ENCODE measurements at places on chromosomes 3 and 15.
A peak's percentile ranks its signal among the peaks of the same experiment; 100 is the strongest.

DNA sequence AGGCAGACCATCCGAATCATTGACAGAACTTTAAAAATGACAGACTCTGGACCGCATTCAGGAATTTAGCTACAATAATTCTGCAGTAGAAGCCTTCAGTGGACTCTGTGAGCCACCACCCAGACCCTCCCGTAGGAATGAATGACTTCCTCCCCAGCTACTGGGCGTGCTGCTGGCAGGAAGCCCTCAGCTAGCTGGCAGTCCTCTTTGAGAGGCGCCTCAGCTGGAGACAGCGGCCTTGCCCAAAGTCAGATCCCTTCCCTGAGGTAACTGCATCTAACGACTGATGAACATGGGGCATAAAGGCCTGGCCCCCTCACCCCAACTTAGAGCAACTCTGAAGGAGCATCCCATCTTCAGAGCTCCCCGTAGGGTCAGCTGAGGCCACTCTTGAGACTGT lies 25.8 kb downstream of the CRABP1 start:
- DNase-seq: peak; percentile 62

DNA sequence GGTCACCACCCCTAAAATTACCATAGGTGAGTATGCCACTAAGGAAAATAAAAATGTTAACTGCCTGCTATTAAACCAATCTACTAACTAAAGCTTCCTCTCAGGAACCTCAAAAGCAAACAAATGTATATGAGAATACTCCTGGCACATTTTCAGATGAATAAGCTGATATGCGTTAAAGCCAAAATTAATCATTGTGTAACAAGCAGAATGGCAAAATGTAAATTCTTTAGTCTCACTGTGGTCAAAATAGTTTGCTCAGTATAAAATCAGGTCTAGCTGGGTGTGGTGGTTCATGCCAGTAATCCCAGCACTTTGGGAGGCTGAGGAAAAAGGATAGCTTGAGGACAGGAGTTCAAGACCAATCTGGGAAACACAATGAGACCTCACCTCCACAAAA lies 53.6 kb downstream of the SUMF1 start:
- DNase-seq: no peak

DNA sequence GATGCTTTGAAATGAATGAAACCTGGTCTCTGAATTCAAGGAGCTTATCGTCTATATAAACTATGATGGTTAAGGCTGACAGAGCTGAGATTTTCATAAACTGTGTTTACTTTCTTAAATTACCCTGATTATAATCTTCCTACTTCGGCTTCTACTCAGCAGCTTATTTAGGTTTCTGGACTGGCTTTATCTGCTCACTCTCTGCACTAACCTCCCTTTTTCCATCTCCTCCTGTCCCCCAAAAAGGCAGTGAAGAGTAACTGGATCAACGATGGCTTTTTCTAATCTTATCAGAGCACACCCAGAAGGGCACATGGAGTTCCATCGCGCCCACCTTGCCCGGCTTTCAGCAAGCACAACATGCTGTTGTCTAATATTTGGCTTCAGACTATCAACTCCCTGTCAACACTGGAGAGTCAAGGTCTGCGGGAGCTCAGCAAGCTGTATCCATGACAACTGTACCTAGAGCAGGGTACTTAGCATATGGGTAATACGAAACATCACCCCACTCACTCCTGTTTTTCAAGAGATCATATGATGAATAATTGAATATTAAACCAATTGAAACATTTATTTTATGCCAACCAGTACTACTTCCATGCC lies 417.3 kb downstream of the GABRB3 start:
- DNase-seq: no peak

GRCh38 chr3:4885316-4885715 lies 93.9 kb upstream of the BHLHE40 start:
- DNase-seq: no peak

- peak; percentile 2 for DNase-seq
Measured at GRCh38 chr3:143731776-143732175, 116.5 kb downstream of the SLC9A9 start.

DNA sequence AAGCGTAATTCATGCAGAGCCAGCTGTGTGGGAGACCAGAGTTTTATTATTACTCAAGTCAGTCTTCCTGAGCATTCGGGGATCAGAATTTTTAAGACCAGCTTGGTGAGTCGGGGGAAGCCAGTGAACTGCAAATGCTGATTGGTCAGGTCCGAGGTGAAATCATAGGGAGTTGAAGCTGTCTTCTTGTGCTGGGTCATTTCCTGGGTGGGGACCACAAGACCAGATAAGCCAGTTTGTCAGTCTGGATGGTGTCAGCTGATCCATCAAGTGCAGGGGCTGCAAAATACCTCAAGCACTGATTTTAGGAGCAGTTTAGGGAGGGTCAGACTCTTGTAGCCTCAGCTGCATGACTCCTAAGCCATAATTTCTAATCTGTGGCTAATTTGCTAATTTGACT lies 228.1 kb upstream of the ATP10A start:
- DNase-seq: no peak

GRCh38 chr15:30044377-30044776 lies 38.4 kb upstream of the GOLGA8J start:
- no peak for DNase-seq

- DNase-seq: no peak
Measured at GRCh38 chr3:58334013-58334321, 1.3 kb downstream of the PXK start.

DNA sequence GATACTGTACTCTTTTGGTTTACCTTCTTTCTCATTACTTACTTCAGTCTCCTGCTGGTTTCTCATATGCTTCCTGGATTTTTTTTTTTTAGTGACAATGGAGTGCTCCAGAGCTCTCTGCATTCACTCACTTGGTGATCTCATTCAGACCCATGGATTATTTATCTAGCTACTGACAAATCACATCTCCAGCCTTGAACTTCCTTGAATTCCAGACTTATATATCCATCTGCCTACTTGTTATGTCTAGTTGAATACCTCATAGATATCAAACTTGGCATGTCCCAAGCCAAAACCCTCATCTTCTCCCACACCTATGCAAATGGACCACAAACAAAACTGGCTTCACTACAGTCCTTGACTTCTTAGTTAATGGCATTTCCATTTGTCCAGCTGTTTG lies 234.7 kb upstream of the ZPLD1 start:
- no peak for DNase-seq

DNA sequence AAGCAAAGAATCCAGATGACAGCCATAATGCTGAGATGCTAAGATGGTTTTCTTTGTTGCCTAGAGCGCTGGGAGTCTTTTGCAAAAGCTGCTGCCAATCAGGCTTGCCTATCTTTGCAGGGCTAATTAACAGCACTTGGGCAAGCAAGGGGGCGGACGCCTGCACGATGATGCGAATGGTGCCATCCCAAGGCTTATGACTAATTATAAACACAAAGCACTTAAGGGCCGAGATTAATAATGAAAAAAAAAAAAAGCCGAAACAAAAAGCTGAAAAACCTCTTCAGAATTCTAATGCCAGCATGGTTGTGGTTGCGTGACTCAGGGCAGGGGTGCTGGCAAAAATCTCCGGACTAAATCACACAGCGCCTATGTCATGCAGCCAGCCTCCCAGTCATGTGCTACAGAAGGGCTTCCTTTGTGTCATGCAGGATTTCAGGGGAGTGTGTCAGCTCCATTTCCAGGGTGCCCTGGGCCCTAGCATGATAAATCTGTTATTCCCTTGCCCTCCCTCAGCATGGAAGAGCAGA lies 185.0 kb upstream of the ANKRD28 start:
- DNase-seq: no peak

DNA sequence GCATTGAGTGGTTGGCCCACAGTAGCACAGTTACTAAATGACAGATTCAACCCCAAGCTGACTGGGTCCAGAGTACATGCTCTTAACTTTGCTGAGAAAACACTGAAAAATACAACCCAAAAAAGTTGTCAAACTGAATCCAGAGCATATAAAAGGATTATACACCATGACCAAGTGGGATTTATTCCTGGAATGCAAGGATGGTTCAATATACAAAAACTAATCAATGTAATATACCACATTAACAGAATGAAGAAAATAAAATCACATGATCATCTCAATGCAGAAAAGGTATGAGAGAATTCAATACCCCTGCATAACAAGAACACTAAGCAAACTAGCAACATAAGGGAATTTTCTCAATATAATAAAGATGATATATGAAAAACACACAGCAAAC lies 98.5 kb downstream of the STAG1 start:
- DNase-seq: no peak

DNA sequence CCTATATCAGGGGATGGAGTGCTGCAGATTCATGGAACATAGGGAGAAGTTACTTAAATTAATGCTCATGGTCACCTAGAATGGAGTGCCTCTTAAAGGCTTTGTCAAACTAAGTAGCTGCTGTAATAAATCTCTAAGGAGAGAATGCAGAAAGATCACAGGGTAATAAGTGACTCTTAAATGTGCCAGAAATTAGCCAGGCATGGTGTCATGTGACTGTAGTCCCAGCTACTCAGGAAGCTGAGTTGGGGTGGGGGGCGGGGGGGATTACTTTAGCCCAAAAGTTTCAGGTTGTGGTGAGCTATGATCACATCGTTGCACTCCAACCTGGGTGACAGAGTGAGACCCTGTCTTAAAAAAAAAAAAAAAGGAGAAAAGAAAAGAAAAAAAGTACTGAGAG lies 90.9 kb upstream of the ASB14 start:
- DNase-seq: peak; percentile 8

DNA sequence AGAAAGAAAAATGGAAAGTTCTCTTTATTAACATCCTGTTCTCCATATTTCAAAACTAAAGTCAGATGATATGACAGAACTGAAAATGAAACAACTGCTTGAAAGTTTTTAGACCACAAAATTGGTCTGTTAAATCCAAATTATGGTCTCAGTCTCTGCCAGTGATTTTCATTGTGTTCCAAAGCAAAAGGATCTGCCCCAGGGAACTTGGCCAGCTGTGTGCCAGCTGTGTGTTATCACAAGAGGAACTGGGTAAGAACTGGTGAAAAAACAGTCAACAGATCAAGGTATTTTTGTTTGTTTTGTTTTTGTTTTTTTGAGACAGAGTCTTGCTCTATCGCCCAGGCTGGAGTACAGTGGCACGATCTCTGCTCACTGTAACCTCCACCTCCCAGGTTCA lies 323.3 kb downstream of the CTNNB1 start:
- DNase-seq: peak; percentile 29

DNA sequence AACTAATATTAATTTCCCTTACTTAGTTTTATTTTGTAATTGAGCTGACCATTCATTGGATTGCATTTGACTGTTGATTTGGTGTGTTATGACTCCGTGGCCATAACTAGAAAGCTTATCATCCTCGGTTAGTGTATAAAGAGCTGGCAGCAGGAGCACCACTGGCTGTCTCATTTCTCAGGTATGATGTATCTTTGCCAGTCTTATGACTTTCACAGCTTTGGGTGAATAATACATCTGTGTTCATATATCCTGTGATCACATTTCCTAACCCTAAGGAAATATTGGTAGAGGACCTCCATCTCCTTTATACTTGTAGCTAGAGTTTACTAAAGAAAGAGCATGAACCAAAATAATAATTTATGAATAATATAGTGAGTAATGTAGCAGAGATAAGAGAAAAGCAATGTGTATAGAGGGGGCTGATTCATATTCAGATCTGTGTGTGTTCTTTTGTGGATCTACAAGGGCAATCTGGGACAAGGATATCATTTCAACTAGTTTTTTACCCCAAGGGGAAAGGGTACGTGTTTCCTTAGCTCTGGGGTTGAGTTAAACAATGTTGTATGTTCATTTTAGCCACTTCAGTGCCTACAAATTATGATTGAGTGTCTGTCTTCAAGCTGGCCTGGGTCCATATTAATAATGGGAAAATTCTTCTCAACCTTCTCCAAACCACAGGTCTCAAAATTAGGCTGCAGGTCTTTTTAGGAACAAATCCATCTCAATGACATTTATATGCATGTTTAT lies 901.7 kb downstream of the NTRK3 start:
- no peak for DNase-seq

DNA sequence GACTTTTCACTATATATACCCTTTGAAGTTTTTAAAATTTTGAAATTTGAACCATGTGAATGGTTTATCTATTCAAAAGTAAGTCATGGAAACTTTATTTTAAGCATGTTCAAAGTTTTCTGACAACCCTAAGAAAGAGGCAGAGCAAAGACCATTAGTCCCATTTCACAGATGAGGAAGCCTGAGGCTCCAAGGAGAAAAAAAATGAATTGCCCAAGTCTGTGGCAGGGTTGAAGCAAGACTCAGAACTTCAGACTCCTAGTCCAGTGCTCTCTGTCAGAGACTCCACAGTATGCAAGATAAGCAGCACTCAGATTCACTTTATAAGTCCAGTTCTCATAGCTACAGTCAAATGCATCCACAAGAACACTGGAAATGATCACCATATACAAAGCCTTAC lies 4.5 kb downstream of the RAB43 start:
- no peak for DNase-seq

DNA sequence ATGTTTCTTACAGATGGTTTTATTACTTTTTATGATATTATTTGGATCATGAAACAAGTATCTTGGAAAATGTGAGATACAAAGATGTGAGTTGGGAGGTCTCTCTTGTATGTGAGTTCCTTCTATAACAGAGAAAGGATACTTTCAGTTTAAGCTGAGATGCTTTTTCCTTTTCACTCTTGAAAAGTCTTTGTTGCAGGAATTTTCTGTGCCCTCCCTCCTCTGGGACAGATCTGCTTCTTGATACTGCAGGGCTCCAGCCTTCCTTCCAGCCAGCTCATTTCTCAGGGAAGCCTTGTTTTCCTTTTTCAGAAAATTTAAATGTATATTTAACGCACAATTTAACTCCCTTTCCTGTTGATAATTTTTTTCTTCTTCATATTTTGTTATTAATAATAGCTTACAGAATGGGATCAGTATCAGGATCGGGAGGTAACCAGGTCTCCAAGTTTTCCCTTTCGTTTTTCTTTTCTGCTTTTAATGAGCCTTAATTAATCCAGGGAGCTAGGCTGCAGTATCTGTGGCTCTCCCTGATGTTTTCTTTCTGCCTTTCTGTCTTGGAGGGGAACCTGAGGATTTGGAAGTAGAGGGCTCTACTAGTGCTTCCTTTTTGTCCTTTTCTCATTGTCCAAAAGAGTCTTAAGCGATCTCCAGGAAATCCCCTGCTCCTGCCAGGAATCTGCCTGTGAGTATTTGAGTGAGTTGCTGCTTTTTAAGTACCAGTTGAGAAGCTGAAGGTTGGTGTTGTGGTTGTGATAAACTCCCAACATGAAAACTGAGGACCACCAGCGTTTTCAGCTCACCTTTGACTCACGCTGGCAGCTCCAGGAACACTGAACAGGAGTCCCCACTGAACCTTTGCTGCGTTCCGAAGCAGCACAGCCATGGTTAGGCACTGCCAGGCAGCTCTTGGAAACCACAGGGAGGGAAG lies 105.7 kb downstream of the IGF1R start:
- DNase-seq: peak; percentile 40

DNA sequence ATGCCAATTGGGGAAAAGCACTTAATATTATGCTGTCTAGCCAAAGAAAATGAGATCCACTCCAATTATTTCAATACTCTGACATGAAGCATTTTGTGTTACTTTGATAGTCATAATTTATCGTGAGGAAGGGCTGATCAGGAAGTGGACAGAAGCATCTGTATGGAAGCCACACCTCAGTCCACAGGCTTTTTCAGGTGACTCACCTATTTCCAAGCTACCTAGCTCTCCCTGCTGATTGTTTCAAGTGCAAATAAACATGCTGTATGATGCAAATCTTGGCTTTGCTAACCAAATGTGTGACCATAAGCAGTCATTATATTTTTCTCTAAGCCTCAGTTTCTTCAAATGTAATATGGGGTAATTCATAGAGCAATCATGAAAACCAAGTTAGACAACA lies 30.8 kb upstream of the CPB1 start:
- no peak for DNase-seq

Measured in thyroid gland (tissue), 4 donors.